Lower leg skin (tissue), 4 donors: ENCODE measurements at places on chromosomes 1 and 21. TPM values are rescaled to one million over a fixed set of nuclear protein-coding genes. Genes with fewer than 3 reads are reported as not detected.

GRCh38 chr1:172148213-172148612, 272.3 kb upstream of the C1orf105 start:
- DNase-seq: no peak

- no peak for DNase-seq
Measured at GRCh38 chr1:22878626-22879025, 94.0 kb downstream of the LACTBL1 start.

DNA sequence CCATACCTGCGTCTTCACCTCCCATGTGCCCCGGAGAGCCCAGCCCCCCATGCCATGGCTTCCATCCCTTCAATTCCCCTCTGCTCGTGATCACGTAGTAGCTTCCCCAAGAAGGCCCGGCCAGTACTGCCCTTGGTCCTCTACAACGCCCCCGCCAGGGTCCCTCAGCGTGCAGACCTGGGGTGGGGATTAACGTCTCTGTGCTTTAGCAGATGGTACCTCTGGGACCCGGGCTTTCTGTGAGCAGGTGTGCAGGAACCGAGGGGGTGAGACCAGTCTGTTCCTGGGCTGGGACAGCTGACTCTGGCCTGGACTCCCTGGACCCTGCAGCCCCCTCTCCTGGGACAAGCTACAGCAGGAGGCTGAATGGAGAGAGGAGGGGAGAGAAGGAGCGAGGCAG, 1.2 kb downstream of the PLCH2 start:
- DNase-seq: no peak

The HEYL gene
- 3.0 TPM for total RNA-seq

- DNase-seq: peak; percentile 15
Measured at GRCh38 chr1:248802454-248802853, 23.3 kb downstream of the SH3BP5L start.

The KCNN3 gene
- 0.13 TPM for total RNA-seq

DNA sequence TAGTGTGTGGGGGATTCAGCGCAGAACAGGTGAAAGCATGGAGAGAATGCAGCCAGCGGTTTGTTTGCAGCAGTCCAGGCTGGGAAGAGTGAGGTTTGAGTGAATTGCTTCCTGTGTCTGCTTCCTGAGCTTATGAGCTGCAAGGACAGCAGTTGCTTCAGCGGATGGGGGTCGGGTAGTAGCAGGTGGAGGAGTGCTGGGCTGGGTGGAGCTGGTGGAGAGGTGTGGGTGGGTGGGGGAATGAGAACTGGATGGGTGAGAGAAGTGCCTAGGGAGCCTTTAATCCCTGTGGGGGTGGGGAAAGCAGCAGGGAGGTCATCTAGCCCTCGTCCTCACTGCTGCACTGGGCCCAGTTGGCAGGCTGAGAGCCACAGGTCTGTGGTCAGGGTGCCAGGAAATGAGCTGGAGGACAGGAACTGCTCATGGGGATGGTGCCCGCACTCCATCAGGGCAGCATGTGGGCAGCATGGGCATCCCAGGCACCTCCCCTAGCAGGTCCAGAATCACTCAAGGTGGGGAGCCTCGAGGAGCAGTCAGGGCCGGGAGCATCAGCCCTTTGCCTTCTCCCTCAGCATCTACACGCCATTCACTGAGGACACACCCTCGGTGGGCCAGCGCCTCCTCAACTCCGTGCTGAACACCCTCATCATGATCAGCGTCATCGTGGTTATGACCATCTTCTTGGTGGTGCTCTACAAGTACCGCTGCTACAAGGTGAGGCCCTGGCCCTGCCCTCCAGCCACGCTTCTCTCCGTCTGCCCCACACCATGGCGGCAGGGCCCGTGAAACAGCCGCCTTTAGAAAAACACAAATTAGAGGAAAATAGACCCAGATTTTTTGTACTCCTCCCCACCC, 14.8 kb downstream of the PSEN2 start:
- DNase-seq: no peak

DNA sequence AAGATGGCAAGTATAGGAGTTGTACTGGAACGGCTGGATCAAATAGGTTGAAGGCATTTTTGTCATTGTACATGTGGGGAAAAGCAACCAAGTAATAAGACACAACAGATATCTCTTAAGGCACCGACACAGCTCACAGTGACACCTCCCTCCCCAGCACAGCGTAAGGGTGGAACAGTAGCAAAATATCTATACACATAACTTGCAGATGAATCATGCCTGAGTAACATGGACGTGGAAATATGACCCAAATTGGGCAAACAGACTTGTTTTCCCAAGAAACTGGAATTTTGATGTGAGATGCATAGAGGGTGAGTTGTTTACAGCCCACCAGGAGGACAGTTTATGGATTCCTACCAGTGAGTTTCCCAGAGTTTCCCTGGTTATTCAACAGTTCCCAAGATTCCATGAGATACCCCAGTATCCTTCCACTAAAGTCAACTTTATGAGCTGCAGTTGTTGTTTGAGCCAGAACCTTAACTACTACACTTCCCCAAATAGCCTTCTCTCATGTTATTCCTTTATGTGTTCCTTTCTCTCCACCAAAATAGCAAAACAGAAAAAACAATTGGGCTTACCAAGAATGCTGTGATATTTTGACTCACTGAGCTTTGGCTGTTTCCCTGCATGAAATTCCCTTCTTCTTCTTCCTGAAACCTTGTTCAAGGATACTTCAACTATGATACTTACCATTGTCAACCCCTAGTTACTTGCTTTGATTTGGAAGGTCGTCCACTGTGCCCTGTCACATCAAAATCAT, 7.1 kb upstream of the DR1 start:
- DNase-seq: no peak

The MAP3K21 gene
- 11.3 TPM for total RNA-seq

The ORC1 gene
- total RNA-seq: 0.63 TPM

The MAGI3 gene
- 10.0 TPM for total RNA-seq

The ST6GALNAC5 gene
- total RNA-seq: 2.7 TPM

The PTGFRN gene
- total RNA-seq: 58.0 TPM

The AMPD1 gene
- total RNA-seq: not detected

The CRP gene
- not detected for total RNA-seq

The DEPDC1 gene
- total RNA-seq: 2.6 TPM

The SIK1 gene
- 124 TPM for total RNA-seq

The ZMYND12 gene
- 8.0 TPM for total RNA-seq
